ENCODE measurements at places on chromosomes 12 and 14.

GRCh38 chr12:120854804-120855203, 49.4 kb downstream of the SPPL3 start:
- no peak for DNase-seq

DNA sequence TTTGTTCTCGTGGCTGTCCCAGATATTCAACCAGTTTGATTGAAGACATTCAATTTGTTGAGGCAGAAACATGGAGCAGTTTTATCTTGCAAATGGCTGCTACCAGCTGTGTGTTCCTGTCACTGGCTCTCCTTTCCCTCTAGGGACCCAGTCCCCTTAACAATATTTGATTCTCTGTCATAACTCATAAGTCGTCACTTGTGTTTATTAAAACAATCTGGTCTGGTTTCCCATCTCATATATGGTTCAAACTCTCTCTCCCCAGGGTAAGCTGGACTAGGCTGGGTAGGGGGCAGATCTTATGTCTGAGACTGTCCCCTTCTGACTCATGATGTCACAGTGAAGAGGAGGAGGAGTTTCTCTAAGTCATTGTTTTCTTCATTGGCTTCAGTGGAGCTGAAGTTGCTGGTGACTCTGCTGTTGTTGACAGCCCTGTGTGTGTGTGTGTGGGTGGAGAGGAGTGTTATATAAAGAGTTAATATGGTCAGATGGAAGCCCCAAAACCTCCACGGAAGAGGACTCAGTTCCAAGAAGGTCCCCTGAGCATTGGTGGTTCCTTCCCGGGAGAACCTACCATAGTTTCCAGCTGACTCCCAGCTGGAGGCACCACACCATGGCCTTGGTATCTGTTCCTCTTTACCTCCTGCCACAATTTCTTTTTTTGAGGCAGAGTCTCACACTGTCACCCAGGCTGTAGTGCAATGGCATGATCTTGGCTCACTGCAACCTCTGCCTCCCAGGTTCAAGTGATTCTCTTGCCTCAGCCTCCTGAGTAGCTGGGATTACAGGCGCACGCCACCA, 16.1 kb upstream of the GNG2 start:
- DNase-seq: no peak

DNA sequence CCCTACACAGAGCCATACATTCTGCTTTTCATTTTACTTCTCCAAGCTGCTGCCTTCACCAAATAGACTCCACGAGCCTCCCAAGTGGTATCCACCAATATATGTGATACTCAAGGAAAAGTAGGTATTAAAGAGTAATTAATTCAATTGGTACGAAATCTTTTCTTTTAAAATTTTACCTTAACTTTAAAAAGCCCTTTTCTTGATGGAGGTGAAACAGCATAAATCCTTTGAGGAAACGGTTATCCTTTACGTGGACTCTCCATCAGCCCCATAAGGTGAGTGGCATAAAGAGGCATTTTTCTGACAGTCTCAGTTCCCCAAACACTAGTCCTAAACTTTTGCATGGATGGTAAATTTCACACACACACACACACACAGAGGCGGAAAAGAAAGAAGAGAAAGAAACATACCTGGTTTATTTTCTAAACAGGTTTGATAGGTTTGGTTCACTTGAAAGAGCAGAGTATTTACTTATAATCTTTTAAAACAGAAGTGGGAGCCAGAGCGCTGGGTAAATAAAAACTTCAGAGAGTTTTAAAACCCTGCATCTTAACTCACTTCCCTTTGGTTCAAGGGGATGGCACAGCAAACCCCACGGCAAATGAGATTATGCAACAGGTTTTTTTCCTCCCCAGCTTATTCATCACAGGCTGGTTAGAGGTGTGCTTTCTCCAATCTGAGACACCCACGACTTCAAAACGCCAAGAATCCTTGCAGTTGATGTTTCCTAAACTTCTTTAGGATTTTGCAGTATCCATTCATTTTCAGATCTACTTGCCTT, 1.9 kb downstream of the DUSP16 start:
- DNase-seq: no peak

GRCh38 chr12:11797317-11797913, 147.9 kb downstream of the ETV6 start:
- DNase-seq: peak; percentile 52

- no peak for DNase-seq
Measured at GRCh38 chr12:130713581-130713991, 2.5 kb downstream of the RIMBP2 start.

GRCh38 chr12:128426511-128426910, 159.5 kb downstream of the TMEM132C start:
- DNase-seq: no peak

GRCh38 chr12:85060916-85061315, 24.8 kb downstream of the LRRIQ1 start:
- DNase-seq: no peak

DNA sequence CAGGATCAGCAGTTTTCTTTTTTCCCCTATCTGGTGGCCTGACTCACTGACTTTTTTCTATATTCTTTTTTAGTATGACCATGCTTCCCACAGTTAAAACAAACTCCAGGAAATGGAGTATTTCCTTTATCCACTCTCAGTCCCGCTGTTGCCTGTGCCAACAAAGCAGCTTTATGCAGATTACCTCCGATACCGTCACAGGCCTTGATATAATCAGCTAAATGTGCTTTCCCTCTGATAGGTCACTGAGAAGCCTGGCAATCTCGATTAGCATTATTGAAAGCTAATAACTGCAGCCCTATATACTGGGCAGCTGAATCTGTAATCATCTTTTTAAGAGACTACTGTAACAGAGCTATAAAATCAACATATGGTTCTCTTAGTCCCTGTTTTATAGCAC, 243.6 kb downstream of the KIF21A start:
- no peak for DNase-seq

DNA sequence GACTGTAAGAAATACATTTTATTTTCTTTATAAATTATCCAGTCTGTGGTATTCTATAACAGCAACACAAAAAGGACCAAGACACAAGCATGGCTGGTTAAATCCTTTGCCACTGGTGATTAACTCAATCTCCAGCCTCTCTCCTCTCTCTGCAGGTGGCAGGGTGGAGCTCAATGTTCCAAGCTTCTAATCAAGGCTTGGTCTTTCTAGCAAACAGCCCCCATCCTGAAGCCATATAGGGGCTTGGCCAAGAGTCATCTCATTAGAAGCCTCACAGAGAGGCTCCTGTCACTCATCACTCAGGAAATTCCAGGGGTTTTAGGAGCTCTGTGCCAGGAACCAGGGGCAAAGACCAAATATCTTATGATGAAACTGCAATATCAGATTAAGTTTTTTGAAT, 12.0 kb downstream of the C12orf75 start:
- DNase-seq: no peak

GRCh38 chr14:61699027-61699426, 3.7 kb downstream of the HIF1A start:
- no peak for DNase-seq

DNA sequence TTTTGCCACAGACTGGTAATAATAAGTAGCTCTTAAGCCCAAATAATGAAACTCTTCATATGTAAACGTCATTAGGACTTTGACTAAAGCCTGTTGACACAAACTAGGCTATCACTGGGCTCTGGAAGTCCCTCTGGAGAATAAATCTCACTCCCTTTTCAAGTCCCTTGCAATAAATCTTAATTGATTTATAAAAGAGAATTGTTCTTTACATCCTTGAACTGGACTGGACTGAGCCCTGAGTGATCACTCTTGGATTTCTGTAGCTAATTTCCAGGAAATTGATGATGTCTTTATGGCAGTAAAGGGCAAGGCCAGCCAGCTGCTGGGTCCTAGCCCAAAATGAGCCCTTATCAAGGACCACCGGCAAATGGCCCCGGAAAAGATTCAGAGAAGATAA, 1162.7 kb downstream of the BCL11B start:
- no peak for DNase-seq

DNA sequence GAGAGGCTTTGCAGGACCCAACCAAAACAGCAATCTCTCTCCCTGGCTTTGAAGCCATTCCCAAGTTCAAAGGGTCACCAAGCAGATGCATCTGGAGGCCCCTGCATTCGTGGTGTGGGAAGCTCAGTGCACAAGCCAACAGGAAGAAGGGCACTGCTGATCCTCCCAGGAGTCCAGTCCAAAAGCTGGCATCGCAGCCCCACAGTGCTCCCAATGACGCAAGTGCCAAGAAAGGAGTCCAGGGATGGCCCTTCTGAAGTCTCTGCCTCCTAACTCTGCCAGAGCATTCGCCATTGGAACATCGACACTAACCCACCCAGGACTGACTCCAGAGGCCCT, 25.1 kb downstream of the PXN start:
- no peak for DNase-seq

DNA sequence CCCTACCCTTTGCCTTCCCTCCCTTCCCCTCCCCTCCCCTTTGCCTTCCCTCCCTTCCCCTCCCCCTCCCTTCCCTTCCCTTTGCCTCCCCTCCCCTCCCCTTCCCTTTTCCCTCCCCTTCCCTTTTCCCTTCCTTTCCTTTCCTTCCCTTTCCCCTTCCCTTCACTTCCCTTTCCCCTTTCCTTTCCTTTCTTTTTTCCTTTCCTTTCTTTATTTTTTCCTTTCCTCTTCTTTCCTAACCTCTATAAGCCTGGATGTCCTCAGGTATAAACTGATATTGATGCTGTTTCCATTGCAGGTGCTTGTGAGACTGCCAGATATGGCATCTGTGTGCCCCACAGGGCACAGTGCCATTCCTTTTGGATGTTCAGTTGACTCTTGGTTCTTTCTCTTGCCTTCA, 163.2 kb downstream of the ESRRB start:
- DNase-seq: no peak

DNA sequence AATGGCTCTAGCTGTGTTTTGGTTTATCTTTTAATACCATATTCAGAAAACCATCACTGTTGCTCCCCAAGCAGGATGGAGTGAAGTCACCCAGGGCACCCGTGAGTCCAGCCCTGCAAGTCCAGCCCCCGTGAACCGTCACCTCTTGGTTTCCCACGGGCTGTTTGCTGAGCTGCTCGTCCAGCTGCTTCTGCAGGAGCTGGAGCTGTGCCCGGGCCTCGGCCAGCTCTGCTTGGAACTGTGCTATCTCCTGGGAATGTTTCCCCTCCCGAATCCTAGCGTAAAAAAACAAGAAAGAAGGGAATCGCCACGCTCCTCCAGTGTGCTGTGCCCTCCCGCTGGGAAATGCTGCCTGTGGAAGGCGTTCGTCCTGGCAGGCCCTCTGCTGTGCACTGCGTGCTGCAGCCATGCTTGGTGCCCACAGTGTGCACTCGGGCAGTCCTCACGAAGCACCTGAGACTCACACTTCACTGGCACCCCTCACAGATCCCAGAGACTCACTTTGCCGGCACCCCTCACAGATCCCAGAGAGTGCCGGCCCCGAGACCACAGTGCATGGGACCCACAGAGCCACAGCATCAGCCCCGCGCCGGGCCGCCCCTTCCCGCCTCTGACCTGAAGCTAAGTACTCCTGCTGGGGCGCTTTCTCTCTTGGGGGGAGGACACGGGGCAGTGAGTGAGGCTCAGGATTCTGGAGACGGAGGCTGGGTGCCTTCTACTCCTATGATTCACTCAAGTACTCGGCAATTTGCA, 15.4 kb upstream of the ANKLE2 start:
- no peak for DNase-seq

DNA sequence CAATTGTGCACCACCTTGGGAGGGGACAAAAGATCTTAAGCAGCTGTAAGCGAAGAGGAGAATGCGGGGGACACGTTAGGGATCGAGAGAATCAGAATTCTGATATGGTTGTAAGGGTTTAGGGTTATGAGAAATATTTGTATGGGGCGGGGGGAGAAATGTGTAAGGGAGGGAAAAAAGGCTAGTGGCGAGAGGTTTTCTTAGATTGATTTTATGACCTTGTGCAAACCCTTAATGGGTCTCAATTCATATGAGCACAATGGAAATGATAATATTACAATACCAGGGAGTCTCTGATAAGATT, 396 bp downstream of the NDUFA9 start:
- DNase-seq: no peak

- DNase-seq: no peak
Measured at GRCh38 chr12:42923156-42923555, 333.6 kb upstream of the PRICKLE1 start.

DNA sequence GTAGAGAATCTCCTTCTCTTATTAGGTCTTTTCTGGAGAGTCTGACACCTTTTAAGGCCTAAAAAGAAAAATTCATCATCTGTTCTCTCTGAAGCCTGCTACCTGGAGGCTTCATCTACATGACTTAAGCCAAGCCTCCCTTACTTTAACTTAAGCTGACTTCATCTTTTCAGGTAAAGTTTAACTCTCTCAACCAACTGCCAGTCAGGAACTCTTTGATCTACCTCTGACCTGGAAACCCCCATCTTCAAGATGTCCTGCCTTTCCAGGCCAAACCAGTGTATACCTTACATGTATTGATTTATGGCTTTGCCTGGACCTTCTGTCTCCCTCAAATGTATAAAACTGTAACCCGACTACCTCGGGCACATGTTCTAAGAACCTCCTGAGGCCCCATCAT, 17.5 kb downstream of the GSTZ1 start:
- DNase-seq: no peak

DNA sequence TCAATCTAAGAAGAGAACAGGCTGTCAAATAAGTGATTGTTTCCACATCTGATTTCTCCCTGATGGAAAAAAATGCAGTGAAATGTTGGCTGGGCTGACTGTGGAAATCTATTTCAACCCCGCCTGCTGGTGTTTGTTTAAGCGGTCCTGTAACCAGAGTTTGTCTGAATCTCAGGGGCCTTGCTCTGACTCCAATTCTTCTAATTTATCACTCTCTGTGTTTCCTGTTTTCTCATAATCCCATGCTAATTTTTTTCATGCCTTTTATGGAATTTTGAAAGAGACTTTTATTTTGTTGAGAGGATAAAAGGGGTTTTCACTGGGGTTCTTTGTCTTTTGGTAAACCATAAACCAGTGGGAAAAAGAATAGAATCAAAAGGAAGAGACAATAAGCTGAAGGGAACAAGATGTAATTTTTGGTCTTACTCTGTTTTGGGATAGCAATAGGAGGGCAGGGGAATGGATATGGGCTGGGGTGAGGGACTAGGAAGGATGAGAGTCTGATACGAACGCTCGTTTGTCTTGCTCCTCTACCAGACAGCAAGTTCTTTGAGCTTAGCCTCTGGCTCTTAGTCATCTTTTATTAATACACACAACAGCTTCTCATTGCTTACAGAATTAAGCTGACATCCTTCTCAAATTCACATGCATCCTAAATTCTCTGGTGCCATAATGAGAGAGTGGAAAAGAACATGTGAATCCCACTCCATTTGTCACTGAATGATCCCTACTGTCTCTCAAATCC, 8.0 kb upstream of the MGP start:
- DNase-seq: no peak

GRCh38 chr14:102264775-102265174, 40.2 kb downstream of the MOK start:
- DNase-seq: no peak
